ENCODE measurements at places on chromosomes 13 and 19. TPM values are rescaled to one million over a fixed set of nuclear protein-coding genes. Genes with fewer than 3 reads are reported as not detected.

Gene LPAR2
- polyA plus RNA-seq: 37.8 TPM

DNA sequence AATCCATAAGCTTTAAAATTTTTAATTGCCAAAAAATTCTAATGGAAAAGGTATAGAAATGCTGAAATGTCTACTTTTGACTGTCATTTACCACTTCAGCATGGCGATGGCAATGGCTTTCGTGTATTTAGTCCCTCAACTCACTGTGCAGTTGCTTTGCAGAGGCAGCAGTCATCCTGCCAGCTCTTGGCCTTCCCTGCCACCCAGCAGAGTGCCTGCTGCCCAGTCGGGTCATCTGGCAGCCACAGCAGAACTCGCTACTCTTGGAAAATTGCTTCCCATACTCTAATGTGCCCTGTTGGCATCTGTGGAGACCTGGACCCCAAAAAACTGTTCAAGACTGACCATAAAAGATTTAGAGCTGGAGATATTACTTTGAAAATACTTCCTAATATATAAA is 383.2 kb downstream of the UQCRFS1 start:
- no peak for DNase-seq

Gene PLK5
- polyA plus RNA-seq: not detected

- no peak for DNase-seq
Measured at GRCh38 chr19:34225659-34226015, 28.7 kb upstream of the GARRE1 start.

GRCh38 chr19:16113727-16114126 is 2.0 kb downstream of the RAB8A start:
- DNase-seq: no peak

Gene PLIN4
- polyA plus RNA-seq: 0.15 TPM

GRCh38 chr13:75530549-75530961 is 7.1 kb downstream of the COMMD6 start:
- DNase-seq: no peak

DNA sequence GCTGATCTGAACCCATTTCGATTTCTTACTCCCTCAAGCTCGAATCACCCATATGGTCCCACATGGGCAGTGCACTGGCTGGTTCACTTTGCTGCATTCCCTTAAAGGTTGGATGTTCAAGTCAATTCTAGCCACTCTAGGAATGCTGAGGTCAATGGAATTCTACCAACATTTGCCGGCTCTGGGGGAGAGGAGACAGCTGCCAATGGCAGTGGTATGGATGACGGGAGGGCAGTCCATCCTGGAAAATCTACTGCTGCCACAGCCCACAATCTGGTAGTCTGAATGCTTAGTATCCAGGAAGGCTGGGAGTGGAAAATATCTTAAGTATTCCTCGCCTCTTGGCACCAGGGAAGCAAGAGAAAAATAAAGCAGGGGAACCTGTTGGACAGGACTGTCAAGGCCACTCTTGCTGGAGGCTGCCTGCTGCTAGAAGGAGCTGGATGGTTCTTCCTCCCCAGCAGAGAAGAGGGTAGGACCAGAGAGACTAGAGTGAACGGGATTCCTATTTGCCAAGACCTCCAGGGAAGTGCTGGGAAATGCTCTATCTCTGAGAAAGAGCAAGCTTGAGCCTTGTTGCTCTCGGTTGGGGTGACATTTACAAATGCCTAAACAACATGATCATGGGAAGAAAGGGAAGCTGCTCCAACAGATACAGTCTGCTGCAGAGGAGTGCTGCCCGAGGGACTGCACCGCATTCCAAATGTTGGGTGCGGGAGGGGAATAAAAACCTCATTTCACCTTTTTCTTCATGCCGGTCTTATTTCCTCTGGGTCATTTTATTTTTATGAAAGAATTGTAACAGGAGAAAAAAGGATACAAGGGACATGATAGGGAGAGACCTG is 20.7 kb upstream of the HMGB1 start:
- no peak for DNase-seq

DNA sequence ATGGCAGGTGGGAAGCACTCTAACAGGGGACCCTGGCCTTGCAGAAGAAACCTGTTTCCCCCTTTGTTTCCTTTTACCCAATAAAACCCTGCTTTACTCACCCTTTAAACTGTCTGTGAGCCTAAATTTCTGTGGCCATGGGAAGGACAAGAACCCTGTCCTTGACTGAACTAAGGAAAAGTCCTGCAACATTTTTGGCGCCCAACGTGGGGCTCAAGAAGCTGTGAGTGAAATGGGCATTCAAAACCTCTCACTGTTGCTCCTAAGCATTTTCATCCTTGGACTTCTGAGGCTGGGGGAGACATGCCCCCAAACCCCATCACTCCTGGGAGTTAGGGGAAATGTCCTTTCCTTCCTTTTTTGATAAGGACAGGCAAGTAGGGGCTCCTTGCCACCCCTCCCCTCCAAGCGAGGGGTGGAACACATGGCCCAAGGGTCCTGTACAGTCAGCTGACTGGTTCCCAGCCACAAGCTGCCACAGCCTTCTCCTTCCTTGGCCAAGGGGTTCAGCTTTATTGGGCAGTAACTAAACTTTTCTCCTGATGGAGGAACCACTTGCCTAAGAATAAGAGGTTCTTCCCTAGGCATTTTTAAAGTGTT is 381.6 kb downstream of the KLF5 start:
- no peak for DNase-seq

GRCh38 chr19:55691561-55692481 is 16.8 kb downstream of the EPN1 start:
- DNase-seq: peak; percentile 46

DNA sequence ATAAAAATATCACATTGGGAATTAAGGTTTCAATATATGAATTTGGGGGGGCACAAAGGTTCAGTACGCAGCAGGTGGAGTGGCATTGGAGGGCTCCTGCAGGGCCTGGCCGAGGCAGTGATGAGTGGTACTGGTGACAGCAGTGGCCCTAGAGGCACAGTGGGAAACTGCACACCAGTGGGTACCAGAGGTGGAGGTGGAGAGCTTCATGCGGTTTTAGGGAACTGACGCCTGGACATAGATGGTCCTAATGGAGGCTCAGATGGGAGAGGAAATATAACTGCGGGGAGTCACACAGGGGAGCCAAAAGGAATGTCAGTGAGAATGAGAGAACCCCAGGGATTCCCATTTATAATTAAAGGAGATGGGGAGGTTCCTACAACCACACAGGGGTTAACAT is 156.2 kb downstream of the COG6 start:
- DNase-seq: no peak

DNA sequence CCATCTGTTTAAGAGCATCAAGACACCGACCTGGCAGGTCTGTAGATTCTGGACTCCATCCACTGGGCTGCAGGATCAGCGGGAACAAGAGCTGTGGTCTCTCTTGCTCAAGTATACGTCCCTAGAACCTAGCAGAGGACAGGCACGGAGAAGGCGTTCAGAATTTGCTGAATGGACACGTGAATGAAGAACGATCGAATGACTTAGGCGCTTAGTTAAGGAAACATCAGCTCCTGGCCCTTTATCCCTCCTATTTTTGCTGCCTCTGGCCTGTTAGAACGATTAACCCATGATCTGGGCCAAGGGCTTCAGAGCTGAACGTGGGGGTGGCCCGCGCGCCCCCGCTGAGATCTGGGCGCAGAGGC is 953 bp downstream of the DZIP1 start:
- no peak for DNase-seq

GRCh38 chr13:76175961-76176725 is 540.0 kb downstream of the LMO7 start:
- no peak for DNase-seq

DNA sequence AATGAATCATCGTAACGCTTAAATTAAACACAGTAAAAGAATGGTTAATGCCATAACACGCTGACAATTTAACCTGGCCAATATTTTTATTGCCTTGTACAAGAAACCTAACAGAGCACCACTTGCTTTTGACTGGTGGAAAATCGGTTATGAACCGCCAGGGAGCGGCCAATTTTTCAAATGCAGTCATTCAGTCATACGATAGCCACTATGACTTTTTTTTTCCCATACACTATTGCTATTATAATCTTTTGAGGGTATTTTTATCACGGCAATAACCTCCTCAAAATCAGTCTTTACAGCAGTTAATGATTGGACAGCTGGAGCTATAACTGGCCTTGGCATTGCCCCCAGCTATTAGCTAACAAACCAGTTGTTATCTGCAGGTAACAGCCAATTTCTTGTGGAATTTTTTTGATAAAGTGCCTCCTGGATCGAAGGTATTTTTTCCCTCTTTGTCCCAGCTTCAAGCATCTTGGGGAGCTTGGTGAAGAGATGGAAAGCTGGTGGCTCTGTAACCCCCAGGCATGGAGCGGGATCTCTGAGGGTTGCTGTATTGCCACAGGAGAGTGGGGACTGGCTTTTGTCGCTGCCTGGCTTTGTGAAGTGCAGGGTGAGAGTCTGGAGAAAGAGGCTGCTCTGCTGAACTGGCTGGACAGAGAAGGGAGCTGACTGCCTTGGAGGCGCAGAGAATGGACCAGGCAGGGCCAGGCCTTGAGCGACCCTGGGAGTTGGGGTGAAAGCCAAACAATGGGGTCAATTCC is 198.4 kb upstream of the ZNF536 start:
- DNase-seq: no peak

Measured in CD8-positive, alpha-beta memory T cell (primary cell).